Activated CD4-positive, CD25-positive, alpha-beta regulatory T cell treated with anti-CD3 and anti-CD28 coated beads, Interleukin-2, amount 50 U/mL, for 72 hours (primary cell): ENCODE measurements at places on chromosomes 2 and 18.
A peak's percentile ranks its signal among the peaks of the same experiment; 100 is the strongest.

- DNase-seq, result no peak
Observed at GRCh38 chr2:60861736-60862135, 19.6 kb upstream of the REL start.

GRCh38 chr2:112482309-112483041 lies 519 bp downstream of the TTL start:
- DNase-seq, result peak; percentile 46

DNA sequence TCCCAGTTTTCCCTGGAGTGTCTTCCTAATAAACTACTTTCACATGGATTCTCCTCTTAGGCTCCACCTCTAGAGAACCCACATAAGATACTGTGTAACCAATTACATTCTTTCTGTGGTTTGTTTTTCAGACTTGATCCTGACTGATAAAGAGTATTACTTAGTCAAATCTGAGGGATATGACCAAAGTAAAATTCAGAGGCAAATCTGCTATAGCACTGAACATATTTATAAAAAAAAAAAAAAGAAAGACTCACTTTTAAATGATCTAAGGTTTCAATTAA lies 13.9 kb downstream of the CKAP2L start:
- DNase-seq, result no peak

DNA sequence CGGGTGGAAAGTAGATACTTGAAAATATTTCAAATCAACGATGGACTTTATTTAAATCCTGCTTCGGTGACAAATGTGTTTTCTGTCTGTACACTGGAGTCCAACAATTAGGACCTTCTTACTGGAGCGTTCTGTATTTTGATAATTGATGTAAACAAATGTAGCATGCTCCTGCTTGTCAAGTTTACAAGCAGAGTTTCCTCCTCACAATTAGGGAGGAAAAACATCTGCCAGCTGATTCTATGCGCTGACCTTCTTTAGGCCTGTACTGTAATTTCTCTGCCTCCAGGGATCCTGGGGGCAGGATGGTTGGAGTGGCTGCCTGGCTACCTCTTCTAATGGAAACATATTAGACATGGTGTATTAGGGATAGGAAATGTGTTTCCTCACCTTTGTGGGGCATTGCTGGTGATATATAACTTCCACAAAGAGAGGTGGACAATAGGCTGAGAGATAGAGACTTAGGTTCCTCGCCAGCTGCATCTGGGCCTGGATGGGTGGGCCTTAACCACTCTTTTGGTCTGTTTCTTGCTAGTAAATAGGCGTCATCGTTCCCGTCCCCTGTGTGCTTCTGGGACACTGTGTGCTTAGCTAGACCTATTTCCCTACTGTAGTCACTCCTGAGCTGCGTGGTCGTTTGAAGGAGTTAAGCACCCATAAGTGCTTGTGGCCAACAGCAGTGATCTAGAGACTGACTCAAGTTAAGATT lies 19.3 kb downstream of the GATA6 start:
- DNase-seq, result no peak

DNA sequence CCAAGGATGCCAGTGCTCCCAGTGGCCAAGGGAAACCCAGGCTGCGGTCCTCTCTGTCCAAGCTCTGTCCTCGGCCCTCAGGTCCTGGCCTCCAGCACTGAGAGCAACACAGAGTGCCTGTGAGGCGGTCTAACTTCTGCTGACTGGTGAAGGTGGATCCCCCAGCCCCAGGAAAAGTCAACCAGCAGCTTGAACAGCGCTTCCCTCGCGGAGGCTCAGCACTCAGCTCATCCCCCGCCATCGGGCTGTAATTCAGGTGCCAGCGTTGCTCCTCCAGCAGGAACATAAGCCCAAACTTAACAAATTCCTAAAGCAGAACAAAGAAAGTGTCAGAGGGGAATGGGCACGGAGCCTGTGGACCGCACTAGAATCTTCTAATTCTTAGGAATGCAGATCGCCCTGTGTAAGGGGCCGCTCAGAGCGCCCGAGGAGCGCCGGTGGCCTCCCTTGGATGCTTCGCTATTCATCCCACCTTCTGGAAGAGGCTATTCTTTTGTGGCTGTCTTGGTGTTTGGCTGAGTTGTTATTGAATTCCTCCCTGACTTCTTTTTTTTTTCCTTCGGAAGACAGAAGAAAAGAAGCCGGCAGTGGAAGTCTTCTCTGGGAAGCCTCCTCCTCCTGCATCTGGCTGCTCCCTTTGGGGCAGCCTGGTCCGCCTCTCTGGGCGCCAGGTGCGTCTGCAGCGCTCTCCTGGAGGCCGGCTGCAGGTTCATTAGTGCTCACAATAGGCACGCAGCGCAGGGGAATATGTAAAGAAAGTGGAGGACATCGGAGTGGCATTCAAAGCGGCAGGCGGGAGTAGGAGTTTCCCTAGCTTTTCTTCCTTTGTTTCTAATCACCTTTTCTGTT lies 905.6 kb downstream of the TSN start:
- no peak for DNase-seq

- no peak for DNase-seq
Observed at GRCh38 chr2:33022989-33023727, 76.4 kb downstream of the LTBP1 start.

- no peak for DNase-seq
Observed at GRCh38 chr18:77016936-77017335, 115.6 kb downstream of the MBP start.

- no peak for DNase-seq
Observed at GRCh38 chr2:182047544-182047943, 61.9 kb downstream of the PPP1R1C start.

GRCh38 chr2:204027091-204027490 lies 90.5 kb downstream of the ICOS start:
- DNase-seq, result no peak

GRCh38 chr2:187586011-187586641 lies 31.9 kb upstream of the TFPI start:
- no peak for DNase-seq

- DNase-seq, result no peak
Observed at GRCh38 chr2:206974551-206974950, 35.2 kb downstream of the CPO start.

DNA sequence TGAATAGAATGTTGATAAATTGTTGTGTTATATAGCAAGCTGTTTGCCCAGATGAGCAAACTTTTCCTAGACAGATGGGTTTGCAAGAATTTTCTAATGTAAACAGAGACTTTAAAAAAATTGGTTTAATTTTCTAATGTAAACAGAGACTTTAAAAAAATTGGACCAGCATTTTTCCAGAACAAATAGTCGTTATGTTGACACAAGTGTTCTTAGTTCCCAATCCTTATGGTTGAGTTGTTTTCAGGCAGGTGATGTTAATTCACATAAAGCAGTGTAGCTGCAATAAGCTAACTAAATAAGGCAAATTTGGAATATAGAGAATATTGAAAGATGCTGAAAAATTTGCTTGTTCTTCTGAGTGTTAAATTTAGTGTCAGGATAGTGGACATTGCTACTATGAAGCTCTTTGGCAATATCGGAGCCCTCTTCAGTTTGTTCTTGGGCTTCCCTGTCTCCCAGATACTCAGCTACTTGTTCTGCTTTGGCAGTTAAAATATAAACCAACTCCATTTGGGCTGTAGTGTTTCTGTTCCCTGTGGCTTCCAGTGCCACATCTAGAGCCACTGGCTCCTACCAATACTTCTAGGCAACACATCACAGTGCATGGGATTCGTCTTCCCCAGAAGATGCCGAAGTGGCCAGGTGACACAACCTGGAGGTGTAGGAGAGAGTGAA lies 105.7 kb downstream of the DYNAP start:
- DNase-seq, result no peak
